Kidney epithelial cell (primary cell): ENCODE measurements at places on chromosomes 2 and 18. TPM values are rescaled to one million over a fixed set of nuclear protein-coding genes. Genes with fewer than 3 reads are reported as not detected.

Gene EMILIN1
- 7.4 and 9.5 TPM in 2 replicates for total RNA-seq

Gene DPYSL5
- 1.3 and 2.1 TPM in 2 replicates for total RNA-seq

Gene MTA3
- total RNA-seq = 25.8 and 28.5 TPM in 2 replicates

Gene EXOC6B
- total RNA-seq = 21.8 and 29.7 TPM in 2 replicates

Gene APOB
- not detected in 2 replicates for total RNA-seq

Gene IFT172
- total RNA-seq = 11.2 and 21.6 TPM in 2 replicates

Gene REEP1
- 0.48 and 1.3 TPM in 2 replicates for total RNA-seq

Gene PER2
- 3.3 and 5.3 TPM in 2 replicates for total RNA-seq

Gene GAREM1
- 2.9 and 3.8 TPM in 2 replicates for total RNA-seq

Gene TLX2
- total RNA-seq = 0.27 TPM in 1 of 2 replicates, not detected in the other

Gene INHA
- not detected in 2 replicates for total RNA-seq

Gene MREG
- 10.5 and 12.0 TPM in 2 replicates for total RNA-seq

Gene SLC16A14
- total RNA-seq = 2.0 and 2.8 TPM in 2 replicates

Gene DSEL
- total RNA-seq = 7.1 TPM in 2 replicates

Gene CELF4
- total RNA-seq = 0.34 TPM in 1 of 2 replicates, not detected in the other

Gene G6PC2
- not detected in 2 replicates for total RNA-seq

Gene SERPINB11
- not detected in 2 replicates for total RNA-seq

Gene RAPGEF4
- 0.71 and 1.0 TPM in 2 replicates for total RNA-seq

Gene CPO
- not detected in 2 replicates for total RNA-seq

Gene GCKR
- 0.27 and 0.88 TPM in 2 replicates for total RNA-seq

Gene SGPP2
- 27.0 and 29.1 TPM in 2 replicates for total RNA-seq

Gene TRIM43
- total RNA-seq = not detected in 2 replicates

Gene GAL3ST2
- total RNA-seq = not detected in 2 replicates

Gene AQP12B
- not detected in 2 replicates for total RNA-seq

Gene VIT
- total RNA-seq = not detected in 2 replicates

Gene DPP4
- total RNA-seq = 61.6 and 78.9 TPM in 2 replicates

Gene CCDC142
- 4.4 and 9.5 TPM in 2 replicates for total RNA-seq
